Stimulated activated CD8-positive, alpha-beta memory T cell treated with anti-CD3 and anti-CD28 coated beads, Interleukin-2, amount 100 ng/mL, for 48 hours (primary cell): ENCODE measurements at places on chromosomes 5 and 9.

DNA sequence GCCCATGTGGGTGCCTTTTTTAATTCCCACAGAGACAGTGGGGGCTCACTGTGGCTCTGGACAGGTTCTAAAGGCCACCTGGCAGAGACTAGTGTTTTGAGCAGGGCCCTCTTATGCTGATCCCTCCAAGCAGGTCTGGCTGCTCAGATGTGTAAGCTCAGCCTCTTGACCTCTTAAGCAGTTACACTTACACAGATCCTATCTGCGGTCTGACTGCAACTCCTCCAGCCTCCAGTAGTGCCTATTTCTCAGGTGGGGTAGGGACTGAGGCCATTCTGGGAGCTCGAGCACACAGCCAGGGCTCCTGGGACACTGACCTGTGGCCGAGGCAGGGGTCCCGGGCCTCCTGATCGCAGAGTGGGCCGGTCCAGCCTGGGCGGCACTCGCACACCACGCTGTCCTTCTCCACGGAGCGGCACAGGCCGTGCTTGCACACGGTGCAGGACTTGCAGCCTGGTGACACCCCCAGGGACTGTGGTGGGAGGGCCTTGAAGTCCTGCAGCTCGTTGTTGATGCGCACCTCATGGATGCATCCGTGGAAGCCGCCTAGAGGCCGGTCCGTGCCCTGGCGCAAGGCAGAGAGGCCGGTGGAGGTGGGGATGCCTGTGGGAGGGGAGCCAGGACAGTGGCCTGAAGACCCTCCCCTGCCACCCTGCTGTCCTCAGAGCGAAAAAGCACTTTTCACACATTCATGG, 91.9 kb upstream of the PANK3 start:
- no peak for DNase-seq

GRCh38 chr9:120331913-120332312, 248.1 kb downstream of the CDK5RAP2 start:
- DNase-seq = no peak

GRCh38 chr5:133830911-133831310, 137.5 kb downstream of the C5orf15 start:
- DNase-seq = no peak

DNA sequence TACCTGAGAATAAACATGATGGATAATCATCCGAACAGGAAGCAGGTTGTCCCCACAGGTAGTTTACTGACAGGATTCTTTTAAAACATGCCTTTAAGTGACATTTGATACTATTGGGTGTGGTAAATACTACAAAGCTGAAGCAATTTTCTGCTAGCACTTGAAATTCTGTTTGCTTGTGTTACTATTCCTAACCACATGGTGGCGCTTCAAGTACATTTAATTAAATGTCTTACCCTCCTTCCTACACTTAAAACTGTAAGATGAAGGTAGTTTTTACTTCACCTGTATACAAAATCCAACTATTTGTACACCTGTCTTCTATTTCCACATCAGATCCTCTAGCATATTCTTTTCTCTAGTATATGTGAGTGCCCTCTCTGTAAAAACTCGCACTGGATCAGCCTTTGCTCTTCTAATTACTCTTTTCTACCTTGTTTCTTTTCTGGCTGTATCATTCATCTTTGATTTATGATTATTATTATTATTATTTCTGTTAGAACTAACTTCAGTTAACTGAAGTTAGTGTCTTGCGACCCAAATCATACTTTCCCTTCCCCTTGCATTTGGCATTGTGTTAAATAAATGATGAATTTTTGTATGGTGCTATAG, 18.4 kb downstream of the SLC25A46 start:
- DNase-seq = no peak

- DNase-seq = peak; percentile 84
Measured at GRCh38 chr5:139787568-139788293, 7.9 kb upstream of the PSD2 start.

DNA sequence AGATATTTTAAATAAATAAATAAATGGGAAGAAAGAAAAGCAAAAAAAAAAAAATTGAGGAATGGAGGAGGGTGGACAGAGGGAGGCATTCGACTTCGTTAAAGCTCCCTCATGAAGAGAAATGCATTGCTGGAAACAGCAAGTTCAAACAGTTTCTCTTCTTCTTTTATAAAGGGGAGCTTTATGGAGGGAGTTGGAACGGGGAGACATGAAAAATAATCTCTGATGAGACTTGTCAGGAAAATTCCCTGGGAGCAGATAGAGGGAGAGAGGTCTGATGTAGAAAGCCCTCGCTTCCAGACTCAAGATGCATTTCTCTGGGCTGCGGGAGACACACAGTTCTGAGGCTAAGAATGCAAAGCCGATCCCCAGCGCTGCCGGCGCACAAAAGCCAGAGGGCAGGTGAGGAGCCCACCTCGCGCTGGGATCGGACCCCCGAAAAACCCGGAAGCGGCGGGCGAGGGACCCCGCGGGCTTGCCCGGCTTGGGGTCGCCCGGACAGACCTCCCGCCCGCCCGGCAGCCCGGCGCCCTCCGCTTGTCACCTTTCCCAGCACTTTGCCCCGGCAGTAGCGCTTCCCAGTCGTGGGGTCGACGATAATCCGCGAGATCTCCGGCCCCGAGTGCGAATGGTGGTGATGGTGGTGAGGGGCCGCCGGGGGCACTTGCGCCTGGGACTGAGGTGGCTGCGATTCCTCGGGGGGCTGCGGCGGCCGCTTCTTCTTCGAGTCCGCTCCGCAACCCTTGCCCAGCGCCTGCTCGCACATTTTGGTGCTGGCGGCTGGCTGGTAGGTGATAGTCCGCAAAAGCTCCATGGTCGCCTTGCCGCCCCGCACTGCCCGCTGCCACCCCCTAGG, 512 bp downstream of the PLK2 start:
- no peak for DNase-seq

GRCh38 chr5:14996997-14997396, 125.4 kb upstream of the ANKH start:
- DNase-seq = no peak

DNA sequence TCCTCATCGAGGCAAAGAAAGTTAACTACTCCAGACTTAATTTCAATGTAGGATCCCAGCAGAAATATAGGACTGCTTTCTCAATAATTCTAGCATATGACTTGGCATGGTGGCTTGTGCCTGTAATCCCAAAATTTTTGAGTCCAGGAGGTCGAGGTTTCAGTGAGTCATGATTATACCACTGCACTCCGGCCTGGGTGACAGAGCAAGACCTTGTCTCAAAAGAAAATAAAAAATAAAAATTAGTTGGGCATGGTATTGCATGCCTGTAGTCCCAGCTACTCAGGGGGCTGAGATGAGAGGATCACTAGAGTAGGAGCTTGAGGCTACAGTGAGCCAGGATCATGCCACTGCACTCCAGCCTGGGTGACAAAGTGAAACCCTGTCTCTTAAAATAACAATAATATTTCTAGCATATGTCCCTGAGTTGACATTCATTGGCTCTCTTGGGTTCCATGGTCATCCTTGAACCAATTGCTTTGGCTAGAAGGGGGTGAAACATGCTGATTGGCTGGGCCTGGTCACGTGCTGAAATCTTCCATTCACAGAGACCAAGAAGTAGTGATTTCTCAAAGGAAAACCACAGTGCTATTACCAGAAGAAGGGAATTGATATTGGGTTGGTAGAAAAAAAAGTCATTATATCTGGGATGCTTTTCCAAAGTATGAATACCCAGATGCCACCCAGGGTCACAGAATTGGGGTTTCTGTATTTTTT, 31.6 kb upstream of the GARNL3 start:
- DNase-seq = no peak

DNA sequence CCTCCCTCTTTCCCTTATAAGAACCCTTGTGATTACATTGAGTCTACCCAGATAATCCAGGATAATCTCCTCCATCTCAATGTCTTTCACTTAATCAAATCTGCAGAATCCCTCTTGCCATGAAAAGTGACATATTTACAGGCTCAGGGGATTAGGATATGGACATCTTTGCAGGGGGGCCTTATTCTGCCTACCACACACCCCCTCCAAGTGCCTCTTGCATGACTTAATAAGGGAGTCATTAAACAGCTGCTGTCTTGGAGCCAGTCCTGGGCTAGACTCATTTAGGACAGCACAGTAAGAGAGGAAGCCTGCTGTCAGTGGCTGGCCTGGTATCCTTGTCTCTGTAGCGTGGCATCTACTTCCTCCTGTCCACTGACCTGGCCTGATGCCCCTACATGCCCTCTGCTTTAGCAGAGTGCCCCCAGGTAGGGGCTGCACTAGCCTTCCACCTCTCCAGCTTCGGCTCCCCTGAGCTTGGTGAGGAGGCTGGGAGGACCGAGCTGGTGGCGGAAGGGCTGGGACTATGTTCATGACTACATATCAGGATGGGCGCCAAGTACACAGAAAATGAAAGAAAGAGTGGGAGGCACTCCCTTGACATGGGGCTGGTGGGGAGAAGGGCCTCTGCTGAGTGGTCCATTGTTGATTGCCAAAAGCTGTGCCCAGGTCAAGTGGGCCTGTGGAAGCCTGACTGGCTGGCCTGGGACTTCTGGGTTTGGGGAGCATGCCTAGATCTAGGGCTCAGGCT, 17.2 kb downstream of the ENHO start:
- no peak for DNase-seq

- peak; percentile 71 for DNase-seq
Measured at GRCh38 chr9:127608104-127608966, 3.7 kb upstream of the STXBP1 start.

DNA sequence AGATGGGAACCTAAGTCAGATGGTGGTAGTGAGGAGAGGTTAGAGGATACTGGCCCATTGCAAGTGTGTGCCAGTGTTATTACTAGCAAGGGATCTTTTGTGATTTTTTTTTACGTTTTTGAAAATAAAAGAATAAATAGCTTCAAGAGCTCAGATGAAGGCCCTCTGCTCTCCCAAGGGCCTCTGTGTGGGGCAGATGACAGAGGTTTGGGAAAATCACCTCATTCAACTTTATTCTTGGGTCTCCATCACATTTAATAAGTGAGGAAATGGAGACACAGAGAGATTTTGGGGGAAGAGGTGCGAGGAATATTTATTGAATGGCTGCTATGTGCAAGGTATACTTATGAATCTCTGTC, 10.1 kb upstream of the TRAF1 start:
- DNase-seq = no peak

DNA sequence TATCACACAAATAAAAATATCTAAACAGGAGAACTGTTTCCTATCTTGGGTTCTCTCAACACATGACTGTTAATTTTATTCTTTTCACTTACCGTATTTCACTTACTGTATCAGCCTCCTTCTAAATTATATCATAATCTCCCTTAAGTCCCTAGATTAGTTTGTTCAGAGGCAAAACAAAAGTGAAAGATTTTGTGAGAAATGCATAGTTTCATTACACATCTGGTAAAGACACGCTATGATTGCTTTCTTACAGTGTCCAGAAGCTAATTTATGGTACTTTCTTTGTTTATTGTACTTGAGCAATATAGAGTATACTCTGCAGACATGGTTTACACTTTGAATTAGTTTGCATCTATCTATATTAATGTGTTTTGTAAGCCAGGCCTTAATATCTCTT, 159.7 kb upstream of the TLX3 start:
- no peak for DNase-seq

DNA sequence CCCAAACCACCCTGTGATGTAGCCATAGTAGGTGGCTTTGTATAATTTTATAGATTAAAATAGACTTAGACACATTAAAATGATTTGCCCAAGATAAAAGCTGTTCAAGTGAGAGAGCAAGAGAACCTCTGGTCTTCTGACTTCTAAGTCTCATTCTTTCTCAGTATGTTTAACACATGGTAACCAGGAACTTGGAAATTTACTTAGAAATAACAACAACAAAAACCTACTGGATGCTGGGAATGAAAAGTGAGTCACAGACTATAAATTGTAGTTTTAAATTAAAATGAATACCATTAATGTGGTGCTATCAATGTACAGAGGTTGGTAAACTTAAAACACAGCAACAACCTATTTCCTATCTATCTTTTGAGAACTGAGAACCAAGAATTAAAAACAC, 30.4 kb downstream of the HMGCR start:
- no peak for DNase-seq

DNA sequence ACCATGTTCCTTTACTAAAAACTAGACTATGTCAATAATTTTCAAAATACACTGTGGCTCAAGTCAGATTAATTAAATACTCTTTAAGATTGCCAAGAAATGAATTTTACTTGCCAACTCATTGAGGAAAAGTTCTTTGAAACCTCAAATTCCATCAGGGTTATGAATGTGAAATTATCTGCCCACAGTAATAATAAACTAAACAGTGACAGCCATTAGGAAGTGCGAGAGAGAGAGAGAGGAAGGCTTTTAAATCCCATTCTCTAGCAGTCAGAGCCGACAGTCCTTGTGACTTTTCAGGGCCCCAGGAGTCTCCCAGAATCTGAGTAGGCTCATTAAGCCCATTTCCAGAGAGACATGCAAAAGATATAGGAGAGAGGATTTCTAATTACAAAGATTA, 236.1 kb downstream of the MARCHF11 start:
- DNase-seq = no peak

DNA sequence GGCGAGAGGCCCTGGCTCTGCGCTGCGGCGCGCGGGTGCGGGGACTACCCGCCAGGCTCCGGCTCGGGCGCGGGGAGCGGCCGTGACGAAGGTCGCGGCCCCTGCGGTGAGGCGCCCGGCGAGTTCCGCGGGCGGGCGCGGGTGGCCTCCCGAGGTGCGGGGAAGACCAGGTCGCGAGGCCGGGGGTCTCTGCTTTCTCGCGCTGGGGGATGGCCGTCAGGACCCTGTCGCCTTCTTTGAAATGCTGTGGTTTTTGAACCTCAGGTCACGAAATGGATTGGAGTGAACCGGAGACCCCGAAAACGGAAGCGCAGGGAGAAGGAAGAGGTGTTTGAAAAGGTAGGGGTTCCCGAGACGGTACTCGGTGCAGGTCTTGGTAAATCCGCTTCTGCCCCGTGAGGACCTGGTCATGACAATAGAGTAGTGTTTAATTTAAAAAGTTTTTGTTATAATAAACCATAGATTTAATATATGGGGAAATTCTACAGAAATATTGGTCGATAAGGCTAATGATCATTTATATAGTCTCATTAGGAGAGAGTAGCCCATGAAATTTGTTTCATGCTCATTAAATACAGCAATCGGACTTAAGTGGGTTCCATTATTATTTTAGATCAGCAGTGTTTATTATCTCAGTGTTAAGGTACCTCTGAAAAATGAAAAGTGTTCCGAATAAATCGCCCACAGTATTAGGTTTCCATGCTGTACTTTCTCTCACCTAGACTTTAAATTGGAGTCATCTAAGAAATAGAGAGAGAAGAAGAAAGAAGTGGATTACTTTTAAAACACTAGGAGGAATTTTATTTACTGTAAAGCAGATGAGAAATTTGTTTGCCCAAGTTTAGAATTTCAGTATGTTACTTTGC, 279.0 kb downstream of the AOPEP start:
- DNase-seq = no peak

DNA sequence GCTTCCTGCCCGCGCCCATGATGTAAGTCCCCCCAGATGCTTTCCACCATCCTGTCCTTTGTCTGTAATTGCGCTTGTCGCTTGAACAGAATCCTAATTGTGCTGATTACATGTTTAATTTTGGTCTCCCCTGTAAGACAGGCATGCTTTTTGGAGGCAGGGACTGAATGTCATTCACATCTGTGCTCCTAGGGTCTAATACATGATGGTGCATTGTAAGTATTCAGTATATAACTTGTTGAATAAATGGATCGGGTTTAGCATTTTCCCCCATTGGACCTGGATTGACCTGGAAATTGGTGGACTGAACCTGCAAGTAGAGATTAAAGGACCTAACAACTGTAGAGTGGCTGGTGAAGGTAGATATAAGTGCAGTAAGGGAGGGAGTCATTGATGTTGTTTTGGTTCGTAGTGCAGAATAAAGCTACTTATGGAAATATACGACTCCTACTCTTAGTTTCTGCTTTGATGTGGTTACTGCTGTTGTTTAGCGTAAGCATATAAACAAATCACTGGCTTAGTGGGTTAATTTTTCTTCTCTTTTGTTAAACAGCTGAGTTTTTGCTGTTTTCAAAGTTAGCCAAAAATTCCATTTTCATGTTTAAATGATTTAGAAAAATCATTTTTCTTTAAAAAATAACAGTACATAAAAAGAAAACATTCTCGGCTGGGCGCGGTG, 57.3 kb downstream of the TRIO start:
- DNase-seq = no peak
